ENCODE measurements at places on chromosomes 5 and 9.

DNA sequence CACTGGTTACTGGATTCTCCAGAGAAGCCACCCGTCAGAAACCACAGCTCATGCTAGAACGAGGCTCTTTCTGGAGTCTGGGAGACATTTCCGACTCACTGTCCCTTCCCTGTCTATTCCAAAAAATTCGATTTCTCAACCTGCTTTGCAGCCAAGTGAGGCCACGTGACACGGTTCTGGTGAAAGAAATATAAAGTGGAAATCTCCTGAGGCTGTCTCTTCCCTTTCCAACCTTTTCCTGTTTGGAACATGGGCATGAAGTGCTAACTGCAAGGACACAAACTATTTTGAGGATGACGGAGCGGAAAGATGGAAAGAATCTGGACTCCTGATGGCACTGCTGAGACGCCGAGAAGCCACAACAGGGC, 6.1 kb upstream of the PTGS1 start:
- no peak for DNase-seq

DNA sequence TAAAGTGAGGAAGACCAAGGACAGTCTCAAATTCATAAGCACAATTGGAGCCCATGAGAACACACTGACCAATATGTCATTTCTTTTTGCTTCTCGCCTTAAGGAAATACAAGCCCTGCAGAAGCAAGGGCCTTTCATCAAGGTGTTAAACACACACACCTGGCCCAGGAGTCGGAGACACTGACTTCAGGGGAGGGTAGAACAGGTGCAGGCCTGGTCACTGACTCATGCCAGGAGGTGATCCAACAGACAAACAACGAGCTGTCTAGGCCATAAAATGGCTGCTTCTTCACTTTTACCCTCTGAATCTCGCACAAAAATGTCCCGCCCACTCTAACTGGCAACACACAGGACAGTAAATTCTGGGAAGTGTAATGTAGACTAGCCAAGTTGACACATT, 62.7 kb downstream of the RGMB start:
- DNase-seq = no peak

DNA sequence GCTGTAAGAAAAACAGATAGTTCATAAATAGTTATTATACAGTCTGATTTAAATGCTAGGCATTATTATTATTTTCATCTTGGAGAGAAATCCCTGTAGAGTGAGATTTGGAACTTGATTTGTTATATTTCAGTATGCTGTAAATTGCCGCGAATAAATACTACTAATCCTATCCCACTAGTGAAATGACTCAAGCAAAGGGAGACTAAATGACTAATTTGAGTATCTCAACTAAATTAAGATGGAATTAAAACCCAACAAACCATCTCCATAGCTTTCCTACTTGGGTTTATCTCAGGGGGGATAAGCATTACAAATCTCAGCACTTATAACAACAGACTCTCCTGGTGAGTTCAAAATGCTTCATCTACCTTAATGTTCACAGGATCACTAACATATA, 206.0 kb downstream of the MCTP1 start:
- no peak for DNase-seq

DNA sequence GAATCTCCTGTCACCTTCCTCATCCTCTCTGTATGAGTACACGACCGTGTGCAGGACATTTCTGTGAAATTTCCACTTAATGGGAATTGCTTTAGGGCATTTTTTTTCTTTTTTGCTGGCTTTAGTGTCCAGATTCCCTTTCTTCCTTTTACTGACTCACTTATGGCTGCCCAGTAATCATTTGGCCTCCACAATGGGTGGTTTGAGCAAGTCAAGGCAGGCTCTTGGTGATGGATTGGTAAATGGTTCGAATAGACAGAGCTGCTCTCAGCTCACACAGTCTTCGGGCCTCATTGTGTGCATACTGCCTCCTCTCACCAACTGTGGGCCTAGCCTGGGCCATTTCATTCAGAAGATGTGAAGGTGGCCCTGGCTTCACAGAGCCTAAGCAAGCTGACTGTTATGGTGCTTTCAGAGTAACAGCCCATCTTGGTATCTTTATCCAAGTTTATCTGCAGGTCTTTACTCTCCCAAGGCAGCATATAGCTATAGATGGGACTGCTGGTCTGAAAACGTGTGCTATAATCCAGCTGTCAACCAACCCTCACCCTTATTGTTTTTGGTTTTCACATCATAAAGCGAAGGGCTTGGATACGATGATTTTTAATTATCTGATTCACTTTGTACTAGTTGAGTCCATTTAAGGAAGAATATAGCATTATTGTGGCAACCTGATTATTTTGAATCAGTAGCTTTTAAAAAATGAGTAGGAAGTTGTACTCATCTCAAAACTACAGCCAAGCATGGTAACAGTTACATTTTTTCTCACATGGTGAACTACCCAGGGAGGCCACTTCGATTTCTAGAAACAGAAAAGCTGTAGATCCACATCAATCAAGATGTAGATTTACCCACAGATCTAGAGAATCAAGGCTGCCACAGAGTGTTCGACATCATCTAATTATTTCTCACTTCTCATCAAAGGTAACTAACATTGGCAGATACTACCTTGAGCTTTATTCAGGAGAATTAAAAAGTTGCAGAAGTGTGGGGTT, 50.4 kb upstream of the CKMT2 start:
- DNase-seq = no peak

- DNase-seq = no peak
Measured at GRCh38 chr5:28708472-28708871, 1670.1 kb upstream of the CDH9 start.

DNA sequence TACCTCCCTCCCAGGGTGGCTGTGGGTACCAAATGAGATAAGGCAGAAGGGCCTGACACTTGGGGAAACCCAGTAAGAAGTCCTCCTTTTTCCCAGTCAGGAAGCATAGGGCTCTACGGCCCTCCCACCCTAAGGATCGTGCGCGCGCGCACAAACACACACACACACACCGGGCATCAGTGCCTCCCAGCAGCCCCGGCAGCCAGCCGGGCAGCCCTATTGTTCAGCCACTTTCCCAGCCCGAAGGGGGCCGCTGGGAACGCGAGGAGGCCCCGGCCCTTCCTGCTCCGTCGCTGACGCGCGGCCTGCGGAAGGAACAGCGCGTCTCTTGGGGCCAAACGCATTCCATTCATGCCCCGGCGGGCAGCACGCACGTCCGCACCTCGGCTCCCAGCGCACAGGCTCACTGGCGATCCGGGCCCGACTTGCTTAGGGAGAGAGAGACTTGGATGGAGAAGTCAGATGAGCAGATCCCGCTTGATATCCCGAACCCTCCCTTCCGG, 22.6 kb downstream of the DUSP1 start:
- DNase-seq = no peak

DNA sequence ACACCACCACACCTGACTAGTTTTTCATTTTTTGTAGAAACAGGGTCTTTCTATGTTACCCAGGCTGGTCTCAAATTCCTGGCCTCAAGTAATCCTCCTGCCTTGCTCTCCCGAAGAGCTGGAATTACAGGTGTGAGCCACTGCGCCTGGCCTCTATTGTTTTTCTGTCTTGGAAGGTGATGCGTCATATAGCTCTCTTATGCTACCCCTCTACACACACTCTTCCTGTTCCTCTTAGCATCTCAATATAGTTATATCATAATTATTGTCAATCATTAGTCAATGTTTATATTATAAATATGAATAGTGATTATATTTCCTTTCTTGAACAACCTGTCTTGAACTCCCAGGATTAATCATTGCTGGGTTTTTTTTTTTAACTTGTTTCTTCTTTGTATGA, 7.3 kb downstream of the PKD2L2 start:
- DNase-seq = no peak

DNA sequence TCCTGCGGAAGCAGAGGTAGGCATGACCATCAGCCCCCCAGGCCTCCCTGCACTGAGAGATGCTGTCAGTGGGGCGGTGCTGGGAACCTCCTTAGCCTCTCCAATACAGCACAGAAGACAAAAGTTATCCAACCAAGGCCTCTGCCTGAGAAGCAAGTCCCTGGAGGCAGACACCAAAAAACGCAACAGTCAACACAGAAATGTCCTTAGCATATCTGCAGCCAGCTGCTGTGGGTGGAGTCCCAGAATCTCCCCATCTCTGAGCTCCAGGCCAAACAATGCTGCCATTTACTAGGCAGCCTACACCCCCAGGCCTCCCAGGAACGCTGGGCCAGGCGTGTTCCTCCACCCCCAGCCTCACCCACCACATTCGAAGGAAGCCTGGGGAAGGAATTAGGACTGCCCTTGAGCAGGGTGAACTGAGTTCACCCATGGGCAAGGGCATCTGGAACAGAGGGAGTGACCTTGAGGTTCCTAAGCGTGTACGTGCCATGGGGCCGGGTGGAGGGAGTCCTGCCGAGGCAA, 43.7 kb downstream of the STK10 start:
- peak; percentile 54 for DNase-seq

- DNase-seq = no peak
Measured at GRCh38 chr9:18947892-18948339, 85.1 kb downstream of the SAXO1 start.

GRCh38 chr5:148458036-148458888, 74.5 kb downstream of the FBXO38 start:
- DNase-seq = no peak

DNA sequence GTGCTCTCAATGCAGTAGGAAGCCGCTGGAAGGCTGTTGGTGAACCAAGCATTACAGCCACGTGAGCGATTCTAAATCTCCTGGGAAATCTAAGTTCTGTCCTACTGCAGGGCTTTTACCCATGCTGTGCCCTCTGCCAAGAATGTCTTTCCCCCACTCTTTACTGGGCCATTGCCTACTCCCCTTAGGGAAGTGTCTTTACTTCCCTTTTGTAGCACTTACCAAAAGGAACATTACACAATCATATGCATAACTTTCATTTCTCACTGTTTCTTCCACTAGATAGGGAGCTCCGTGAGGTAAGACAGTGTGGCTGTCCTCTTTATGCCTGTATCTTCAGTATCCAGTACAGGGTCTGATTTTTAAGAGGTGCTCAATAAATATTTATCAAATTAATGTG, 241.7 kb upstream of the NR4A3 start:
- DNase-seq = no peak

DNA sequence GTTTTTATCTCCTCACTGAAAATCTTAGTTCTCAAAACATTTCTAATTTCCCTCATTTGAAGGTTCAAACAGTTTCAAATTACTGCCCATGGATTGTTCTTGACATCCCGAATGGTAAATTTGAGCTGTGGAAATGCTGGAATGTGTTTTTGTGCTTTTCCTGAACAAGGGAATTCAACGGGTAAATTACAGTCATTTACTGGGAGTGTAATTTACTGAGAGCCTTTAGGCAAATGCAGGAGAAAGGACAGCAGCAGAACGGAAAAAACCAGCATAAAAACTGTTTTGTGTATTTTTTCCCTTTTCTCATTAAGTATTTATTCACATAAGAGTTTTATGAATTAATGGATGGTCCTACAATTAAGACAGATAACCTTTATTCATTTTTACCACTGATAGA, 139.2 kb downstream of the PBX3 start:
- no peak for DNase-seq

DNA sequence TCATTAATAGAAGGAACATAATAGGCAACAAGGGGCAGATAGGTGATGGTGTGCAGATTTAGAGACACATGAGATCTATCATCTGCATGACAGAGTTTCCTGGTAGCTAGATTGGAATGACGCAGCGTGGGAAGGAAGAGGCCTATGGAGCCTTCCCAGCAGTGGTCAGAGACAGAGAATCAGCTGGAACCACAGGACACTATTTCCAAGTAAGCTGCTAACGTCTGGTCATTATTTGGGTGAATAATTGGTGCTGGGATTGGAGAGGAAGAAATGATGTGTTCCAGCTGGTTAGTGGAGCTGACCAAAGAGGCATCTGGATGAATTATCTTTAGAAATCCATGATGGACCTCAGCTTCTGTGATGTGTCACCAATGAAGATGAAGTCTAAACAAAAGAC, 91.2 kb upstream of the PRR16 start:
- no peak for DNase-seq

- no peak for DNase-seq
Measured at GRCh38 chr9:18393340-18394130, 80.4 kb upstream of the ADAMTSL1 start.

DNA sequence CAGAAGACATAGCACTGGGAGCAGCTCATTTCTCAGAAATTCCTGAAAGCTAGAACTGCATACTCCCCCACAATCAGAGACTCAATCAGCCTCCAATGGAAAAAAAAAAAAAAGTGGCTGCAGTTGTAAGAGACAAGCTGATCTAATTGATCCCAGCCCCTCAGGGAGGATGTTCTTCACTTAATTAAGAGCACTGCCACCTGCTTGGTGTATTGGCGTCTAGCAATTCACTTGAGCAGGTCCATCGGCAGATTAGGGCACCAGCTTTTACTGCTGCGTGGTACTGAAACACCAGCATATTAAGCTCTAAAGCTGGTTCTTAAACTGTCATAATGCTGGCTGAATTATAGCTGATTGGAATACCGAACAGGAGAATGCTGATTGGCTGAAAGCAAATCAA, 1890.1 kb upstream of the WWC1 start:
- no peak for DNase-seq

DNA sequence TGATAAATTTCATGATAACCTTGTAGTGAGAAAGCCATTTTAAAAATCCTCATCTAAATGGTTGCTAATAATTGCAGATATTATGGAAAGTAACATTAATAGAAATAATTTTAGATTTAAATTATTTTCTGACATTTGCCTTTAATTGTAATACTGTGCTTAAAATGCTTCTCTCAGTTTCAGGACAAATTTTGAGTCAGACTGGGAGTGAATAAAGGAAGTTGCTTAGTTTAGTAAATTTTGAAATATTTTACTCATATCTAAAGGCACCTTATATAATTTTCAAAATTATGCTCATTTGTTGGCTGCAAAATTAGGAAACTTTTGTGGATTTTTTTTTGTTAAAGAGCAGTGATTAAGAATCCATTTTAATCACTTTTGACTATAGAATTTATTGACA, 93.8 kb downstream of the CSNK1G3 start:
- DNase-seq = no peak

- DNase-seq = no peak
Measured at GRCh38 chr5:148484651-148485050, 100.9 kb downstream of the FBXO38 start.

DNA sequence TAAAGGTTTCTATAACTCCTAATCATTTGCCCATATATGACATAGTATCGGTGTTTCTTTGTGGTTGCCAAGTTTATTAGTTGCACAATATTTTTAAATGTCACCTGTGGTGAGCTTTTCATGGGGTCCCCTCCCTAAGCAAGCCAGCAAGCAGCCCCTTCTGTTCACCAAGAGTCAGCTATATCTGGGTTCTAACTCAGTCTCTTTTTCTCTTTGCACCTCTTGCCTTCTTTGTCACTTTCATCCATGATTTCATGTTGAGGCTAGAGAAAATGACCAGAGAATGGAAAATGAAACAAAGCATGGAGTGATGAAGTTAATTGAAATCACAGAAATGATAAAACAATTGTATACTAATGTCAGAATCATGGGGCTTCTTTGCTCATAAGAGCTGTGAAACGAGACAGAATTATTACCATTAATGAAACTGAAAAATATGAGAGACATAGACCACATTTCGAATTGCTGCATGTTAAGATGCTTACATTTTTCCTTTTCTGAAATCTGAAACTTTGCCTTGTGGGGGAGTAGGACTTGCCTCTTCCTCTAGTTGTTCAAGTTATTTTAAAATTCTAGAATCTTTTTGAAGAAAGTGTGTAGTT, 75.7 kb downstream of the CAMK4 start:
- no peak for DNase-seq

GRCh38 chr5:90861843-90862586, 303.4 kb downstream of the ADGRV1 start:
- DNase-seq = no peak

GRCh38 chr9:88387036-88387551, 1.1 kb upstream of the SPIN1 start:
- no peak for DNase-seq
